ENCODE measurements at places on chromosomes 11 and 22.

DNA sequence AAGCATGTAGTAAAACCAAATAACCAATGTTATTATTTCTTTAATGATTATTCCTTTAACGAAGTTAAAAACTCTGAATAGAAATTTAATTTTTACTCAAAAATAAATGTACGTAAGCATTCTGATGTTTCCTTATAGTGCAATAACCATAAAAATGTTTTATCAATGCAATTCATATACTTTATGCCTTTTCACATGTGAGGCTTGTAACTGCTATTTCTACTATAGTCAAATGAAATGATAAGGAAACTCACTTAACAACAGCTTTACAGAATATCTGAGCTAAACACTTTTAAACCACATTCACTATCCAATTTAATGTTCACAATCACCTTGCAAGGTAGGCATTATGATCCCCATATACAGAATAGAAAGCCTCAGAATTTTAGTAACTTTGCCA is 17.4 kb downstream of the BTBD10 start:
- no peak for DNase-seq

DNA sequence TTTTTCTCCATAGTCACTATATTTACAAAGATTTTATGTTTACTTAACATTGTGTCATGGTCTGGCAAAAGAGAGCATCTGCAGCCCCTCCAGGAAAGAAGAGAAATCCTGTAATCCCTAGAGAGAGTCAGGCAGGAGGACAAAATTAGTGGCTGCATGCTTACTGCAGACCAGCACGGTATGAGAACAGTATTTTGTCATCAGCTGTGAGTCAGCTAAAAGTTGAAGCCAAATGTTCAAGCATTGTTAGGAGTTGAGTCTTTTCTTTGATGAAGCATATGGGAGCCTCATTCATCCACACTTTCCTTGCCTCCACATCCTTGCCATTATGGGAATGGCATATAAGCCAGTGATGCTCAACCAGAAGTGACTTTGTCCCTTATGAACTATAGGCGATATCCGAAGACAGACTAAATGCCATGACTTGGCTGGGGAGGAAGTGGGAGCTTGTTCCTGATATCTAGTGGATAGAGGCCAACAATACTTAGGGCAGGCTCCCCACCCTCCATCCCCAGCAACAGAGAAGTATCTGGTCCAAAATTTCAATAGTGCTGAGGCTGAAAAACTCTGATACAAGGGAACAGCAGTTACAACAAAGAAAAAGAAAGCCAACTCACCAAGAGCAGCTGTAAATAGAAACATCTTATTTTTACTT is 112.0 kb upstream of the OR5AK2 start:
- no peak for DNase-seq

DNA sequence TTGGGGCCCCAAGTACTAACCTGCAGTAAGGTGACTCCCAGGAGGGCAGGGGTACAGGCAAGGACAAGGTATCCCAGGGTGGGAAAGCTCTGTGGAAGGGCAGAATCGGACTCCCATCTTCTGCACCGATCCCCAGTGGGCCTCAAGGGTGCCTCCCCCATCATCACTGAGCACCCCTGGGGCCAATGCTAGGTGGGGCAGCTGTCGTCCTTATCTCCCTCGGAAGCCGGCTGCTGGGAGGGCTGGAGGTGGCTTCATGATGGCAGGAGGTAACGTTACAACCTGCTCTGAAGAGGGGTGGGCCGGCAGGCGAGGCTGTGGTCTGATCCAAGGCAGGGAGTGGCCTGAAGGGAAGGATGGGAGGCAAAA is 87.6 kb upstream of the LINC01488 start:
- no peak for DNase-seq

- no peak for DNase-seq
Measured at GRCh38 chr11:94549146-94549545, 5.4 kb downstream of the FUT4 start.

GRCh38 chr11:106216281-106216680 is 138.8 kb downstream of the AASDHPPT start:
- DNase-seq: no peak

DNA sequence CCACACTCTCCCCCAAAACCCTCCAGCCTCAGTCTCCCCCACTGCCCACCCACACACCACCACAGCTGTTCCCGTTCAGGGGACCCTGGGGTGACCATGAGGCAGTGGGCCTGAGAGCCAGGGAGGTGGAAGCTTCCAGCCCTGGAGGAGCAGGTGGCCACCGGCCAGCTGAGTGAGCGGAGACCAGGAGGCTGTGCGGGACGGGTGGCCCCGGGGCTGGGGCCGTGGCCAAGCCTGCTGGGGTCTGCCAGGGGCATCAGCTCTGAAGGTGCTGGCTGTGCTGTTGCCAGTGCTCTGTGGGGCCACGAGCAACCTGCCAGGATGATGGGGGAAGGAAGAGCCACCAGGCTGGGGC is 26.0 kb downstream of the OSBPL5 start:
- no peak for DNase-seq

- no peak for DNase-seq
Measured at GRCh38 chr11:11411401-11411985, 58.4 kb upstream of the CSNK2A3 start.

GRCh38 chr11:29255401-29255800 is 761.4 kb downstream of the KCNA4 start:
- DNase-seq: no peak

- DNase-seq: no peak
Measured at GRCh38 chr11:69922015-69922595, 102.9 kb upstream of the FGF3 start.

DNA sequence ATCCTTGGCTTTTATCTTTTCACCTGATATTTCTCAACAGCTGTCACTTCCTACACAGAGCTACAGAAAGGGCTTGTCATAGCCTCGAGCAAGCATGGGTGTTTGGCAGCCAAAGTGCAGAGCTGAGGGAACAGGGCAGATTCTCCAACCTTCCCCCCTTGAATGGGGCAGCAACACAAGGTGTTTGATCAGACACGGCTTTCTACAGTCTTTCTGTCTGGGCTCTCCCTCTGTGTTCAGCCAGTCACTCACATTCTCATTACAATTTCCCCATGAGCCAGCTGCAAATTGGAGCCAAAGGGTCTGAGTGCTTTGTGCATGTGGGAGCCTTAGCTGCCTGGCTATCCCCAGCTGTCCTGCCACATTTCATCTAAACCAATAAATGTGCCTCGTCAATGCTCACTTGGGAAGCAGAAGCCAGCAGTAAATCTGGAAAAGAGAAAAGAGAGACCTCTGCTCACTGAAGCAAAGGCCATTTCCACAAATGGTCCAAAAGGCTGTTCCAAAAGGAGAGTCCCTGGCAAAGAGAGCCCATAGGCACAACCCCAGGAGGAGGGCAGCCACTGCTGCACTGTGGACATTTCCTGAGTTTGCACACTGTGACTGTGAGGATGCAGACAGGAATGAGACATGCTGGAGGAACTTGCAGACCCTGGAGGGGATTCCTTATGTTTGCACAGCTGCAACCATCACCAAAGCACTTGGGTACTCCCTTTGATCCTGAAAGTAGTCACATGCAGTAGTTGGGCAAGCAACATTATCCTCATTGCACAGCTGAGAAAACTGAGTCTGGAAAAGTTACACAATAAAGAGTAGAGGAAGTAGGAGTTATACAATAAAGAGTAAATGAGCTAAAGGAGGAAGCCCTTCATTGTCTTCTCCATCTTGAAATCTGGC is 186.8 kb downstream of the FAM181B start:
- no peak for DNase-seq

DNA sequence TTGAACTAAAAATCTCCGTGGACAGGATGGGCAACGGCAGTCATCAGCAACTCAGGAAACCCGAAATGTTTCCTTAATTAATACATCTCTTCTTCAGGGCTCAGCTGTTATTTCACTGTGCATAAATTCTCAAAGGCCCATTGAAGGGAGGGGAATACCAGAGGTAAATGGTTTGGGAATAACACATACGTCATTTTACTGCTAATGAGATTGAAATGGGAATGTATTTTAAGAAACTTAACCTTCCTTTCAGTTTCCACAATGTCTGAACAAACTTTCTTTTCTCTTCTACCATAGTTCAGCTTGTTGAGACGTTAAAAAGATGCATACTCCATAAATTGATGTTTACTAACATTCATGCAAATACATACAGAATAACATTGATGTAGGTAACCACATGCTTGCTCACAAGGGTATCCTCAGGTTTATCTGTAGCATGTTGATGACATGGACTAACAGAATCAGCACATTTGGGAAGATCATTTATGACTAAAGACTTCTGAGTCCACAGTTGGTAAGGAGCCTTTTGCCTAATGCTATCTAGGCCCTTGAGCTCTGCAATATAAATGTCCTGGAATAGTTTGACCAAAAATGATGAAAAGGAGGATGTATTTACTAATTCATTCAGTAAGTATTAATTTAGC is 7.7 kb upstream of the PRRG4 start:
- no peak for DNase-seq

GRCh38 chr11:533586-534395 is 1.6 kb downstream of the HRAS start:
- DNase-seq: no peak

DNA sequence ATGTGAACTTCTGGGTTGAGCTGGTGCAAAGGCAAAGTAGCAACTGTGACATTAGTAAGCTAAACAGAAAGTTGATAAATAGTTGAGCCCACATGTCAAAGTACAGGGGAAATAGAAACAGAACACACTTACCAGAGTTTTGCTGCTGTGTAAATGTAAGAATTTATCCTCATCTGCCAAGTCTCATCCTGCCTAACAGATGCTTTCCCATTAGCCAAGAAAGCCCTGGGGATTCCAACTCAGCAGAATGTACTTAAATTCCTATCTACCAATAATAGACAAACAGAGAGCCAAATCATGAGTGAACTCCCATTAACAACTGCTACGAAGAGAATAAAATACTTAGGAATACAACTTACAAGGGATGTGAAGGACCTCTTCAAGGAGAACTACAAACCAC is 7.3 kb upstream of the OR51A2 start:
- DNase-seq: no peak

- DNase-seq: no peak
Measured at GRCh38 chr11:128767591-128768001, 73.7 kb downstream of the FLI1 start.
